ENCODE measurements at places on chromosomes 7 and 10.

- no peak for DNase-seq
These were observed 154.4 kb downstream of the CACNA2D1 start for GRCh38 chr7:82289152-82289535.

DNA sequence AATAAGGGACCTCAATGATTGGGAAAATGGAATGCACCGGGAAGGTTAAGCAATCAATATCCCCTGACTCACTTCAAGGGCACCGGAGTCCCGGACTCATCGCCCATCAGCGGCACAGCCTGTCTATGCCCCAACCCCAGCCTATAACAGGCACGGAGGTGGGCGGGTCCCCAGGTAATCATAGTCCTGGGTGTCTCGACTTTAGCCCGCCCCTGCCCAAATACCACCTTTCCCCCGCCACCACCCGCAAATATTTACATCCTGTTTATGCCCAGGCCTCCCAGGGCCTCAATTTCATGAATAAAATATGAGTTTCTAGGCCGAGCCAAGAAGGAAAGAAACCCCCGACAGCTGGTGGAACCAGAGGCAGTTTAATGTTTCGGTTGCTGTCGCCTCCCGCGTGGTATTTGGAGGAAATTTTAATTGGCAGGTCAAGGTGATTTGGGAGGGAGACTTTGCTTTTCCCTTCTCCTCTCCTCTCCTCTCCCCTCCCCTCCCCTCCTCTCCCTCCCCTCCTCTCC, 15.6 kb upstream of the RFC2 start:
- DNase-seq, result peak; percentile 45

DNA sequence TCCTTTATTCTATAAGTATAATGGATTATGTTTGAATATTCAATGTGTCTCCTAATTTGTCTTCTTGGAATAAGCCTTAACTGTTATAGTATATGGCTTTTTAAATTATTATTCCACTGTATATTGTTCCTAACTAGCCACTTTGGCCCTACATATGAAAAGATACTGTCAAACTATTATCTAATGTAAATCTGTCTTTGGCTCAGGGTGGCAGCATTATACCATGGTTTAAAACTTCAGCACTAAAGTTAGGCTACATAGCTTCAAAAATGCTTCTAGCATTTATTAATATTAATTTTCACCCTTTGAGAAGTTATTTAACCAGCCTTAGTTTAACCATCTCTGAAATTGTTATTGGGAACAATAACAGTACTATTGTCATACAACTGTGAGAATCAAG, 543.1 kb upstream of the MBL2 start:
- DNase-seq, result no peak

- no peak for DNase-seq
These were observed 7.9 kb upstream of the TSPAN15 start for GRCh38 chr10:69443354-69443753.

GRCh38 chr10:120266022-120266421, 191.0 kb upstream of the PLPP4 start:
- DNase-seq, result no peak

DNA sequence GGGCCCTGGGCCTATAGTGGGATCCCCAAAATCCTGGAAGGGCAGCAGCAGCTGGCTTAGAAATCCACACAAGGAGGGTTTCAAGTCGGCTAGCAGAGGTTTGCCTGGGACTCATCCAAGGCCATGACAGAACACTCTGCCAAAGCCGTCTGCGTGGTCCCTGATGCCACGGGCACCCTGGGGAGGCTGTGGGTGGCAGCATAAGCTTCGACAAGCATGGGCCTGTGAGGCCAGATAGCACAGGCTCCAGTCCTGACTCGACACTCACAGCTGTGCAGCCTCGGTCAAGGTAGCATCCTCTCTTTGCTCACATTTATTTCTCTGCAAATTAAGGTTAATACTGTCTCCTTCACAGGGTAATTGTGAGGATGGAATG, 138.3 kb downstream of the JCAD start:
- DNase-seq, result no peak

- no peak for DNase-seq
These were observed 8.6 kb downstream of the CTBP2 start for GRCh38 chr10:125151553-125152449.

DNA sequence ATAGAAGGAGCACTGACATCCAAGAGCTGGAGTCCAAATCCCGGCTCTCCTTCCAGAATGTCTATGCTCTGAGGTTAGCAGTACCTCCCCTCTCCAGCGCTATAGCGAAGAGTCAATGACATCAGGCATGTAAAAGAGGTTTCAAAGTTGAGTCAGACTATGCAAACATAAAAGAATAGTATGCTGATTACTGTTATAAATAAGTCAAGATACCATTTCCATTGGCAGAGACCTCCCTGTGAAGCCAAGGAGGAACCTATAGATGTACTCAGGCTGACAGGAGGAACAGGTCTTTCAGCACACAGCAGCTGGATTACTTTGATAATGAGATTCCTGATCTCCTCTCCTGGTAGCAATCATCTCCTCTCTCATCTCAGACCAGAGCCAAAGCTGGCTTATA, 103.9 kb upstream of the EFCAB10 start:
- no peak for DNase-seq

DNA sequence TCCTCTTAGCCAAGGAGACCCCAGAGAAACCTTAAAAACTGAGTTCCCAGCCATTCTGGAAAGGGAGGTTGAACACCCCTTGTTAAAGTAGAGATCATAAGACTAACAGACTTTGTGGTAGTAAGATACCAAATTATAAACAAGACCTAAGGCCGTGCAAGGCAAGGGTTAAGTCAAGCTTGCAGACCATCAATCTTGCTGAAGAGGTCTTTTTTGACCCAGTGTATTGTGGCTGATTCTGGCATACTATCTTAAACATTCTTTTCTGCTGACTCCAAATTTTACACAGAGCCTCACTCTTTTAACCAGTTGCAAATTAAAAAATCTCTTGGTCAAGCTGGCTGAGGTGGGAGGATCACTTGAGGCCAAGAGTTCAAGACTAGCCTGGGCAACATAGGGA, 1.2 kb upstream of the TBRG4 start:
- DNase-seq, result no peak

GRCh38 chr7:28782362-28782761, 175.8 kb downstream of the TRIL start:
- no peak for DNase-seq

- no peak for DNase-seq
These were observed 17.0 kb upstream of the SFRP5 start for GRCh38 chr10:97788552-97789442.

DNA sequence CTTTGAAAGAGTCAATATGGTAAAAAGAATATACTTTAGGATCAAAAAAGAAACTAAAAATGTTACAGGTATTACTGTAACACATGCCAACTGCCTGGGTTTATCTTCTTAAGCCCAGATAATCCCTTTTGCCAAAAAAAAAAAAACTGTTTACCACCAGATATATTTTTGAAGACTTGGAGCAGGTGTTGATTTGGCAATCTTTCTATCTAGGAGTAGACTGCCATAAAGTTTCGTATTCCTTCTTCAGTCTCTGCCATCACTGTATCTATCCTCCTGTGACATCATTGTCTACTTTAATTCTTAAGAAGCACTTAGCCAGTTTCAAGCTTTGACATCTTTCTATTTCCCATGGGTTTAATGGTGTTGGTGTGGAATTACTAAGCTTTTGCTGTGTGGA, 161.0 kb downstream of the ST7 start:
- DNase-seq, result no peak

- no peak for DNase-seq
These were observed 249.1 kb upstream of the SEMA3C start for GRCh38 chr7:81167934-81168333.

DNA sequence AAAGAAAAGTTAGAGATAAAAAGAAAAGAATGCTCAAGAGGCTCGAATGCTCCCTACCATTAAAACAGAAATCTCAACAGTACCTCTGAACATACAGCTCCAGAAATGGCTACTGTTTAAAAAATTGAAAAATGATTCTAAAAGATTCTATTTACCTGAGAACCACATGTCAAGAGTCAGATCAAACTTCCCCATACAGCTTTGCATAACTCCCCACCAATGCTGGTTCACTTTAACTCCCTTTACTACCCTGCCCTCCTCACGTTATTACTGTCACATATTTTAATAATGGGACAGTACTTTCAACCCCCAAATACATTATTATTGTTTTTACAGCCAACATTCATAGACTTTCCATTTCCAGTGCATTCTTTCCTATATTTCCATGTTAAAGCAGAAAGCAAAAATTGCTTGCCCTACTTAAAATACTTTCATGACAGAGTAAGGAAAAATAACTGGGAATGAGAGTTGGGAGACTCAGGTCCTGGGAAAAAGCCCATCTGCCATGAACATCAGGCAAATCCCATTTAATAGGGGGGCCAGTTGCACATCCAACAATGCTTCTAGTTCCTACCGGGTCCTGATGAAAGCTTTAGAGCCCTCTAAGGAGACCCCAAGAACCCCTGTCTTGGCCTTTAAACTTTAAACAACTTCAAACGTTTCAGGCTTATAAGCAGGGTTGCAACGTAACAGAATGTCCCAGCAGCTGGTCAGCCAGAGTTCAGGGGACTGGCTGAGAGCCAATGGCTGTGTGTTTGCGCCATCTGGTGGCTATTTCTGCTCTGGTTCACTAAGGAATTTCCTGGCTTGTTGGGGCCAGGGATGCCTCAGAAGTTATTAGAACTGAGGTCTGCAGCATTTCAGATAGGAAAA, 247.4 kb downstream of the ELMO1 start:
- DNase-seq, result peak; percentile 21

DNA sequence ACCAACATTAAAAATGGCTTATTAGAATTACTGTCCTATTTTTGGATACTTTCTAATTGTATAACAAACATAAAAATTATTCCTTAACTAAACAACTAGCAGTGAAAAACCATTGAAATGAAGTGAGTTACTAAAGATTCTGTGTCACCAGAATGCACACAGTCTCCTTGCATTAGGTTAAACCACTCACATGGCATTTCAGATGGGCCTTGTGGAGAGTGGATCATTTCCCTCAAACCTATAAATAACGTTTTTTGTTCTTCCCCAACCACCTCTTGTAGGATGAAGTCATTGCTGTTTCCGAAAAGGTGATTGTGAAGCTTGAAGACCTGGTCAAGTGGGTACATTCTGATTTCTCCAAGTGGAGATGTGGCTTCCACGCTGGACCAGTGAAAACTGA, 38.4 kb downstream of the ARID5B start:
- no peak for DNase-seq

- peak; percentile 54 for DNase-seq
These were observed 17.7 kb downstream of the ADAM8 start for GRCh38 chr10:133258818-133259601.

- DNase-seq, result no peak
These were observed 8.9 kb downstream of the GLI3 start for GRCh38 chr7:42227936-42228591.

GRCh38 chr7:47795631-47796030, 152.6 kb downstream of the PKD1L1 start:
- DNase-seq, result no peak

DNA sequence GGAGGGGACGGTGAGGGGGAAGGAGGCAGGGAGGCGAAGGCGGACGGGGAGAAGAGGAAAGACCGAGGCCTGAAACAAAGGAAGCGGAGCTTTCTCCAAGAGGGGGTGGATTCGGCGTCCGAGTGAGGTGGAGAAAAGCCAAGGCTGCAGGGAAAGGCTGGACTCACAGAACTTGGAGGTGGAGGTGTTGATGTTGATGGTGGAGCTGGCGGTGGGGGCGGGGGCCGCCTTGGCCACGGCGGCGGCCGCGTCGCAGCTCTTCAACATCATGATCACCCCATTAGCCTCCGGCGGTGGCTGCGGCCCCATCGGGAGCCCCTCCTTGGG, 578 bp downstream of the CACUL1 start:
- DNase-seq, result peak; percentile 24

DNA sequence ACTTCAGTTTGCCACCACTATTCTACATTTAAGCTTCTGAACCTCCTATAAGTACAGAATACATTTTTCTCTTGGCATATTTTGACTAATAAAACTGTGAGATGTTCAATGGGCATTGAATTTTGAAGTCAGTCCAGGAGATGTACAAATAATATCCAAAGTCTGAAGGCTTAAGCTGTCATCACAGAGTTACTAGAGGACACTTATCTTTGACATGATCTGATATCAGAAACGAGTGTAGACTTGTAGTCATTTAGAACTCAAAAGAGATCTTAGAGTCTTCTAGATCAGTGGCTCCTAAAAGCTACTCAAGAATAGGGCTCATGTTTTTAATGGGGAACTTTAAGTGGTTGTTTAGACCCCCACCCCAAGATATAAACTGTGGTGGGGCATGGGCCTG, 160.5 kb downstream of the ARID5B start:
- no peak for DNase-seq

GRCh38 chr10:77459905-77460304, 177.7 kb downstream of the KCNMA1 start:
- no peak for DNase-seq

GRCh38 chr10:81603106-81603620, 271.8 kb upstream of the NRG3 start:
- DNase-seq, result no peak

GRCh38 chr7:80879849-80880248, 39.0 kb downstream of the SEMA3C start:
- DNase-seq, result no peak

- DNase-seq, result no peak
These were observed 497 bp upstream of the RAB11FIP2 start for GRCh38 chr10:118047157-118047719.

- DNase-seq, result no peak
These were observed 7.0 kb downstream of the NAPEPLD start for GRCh38 chr7:103141753-103142404.

GRCh38 chr7:131103997-131104396, 223.7 kb upstream of the MKLN1 start:
- no peak for DNase-seq

GRCh38 chr10:80202934-80203834, 2.2 kb downstream of the ANXA11 start:
- DNase-seq, result peak; percentile 36

- no peak for DNase-seq
These were observed 28.0 kb downstream of the PRSS2 start for GRCh38 chr7:142798451-142799436.

DNA sequence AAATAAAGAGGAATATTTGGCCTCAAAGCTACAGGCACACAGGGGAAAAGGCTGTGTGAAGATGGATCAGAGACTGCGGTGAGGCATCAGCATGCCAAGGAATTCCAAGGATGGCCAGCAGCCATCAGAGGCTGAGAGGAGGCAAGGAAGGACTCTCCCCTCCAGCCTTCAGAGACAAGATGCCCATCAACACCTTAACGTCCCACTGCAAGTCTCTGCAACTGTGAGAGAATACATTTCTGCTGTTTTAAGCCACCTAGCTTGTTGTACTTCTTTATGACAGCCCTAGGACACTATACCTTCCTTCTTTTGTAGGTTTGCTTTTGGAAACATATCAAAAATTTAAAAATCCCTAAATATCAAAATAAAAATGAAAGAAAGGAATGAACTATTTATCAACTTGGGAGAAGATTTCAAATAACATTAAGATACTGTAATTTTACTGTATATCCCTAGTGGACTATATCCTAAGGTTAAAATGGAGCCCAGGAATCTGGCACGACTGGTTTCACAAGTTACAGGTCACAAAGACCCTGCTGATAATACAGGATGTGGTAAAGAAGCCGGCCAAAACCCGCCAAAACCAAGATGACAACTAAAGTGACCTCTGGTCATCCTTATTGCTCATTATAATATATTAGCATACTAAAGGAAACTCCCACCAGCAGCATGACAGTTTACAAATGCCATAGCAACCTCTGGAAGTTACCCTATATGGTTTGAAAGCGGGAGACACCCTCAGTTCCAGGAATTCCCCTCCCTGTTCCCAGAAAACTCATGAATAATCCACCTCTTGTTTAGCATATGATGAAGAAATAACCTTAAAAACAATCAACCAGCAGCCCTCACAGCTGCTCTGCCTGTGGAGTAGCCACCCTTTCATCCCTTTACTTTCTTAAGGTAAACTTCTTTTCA, 185.2 kb downstream of the AVL9 start:
- no peak for DNase-seq

Data from central memory CD8-positive, alpha-beta T cell (primary cell).